Stimulated activated CD4-positive, alpha-beta T cell treated with anti-CD3 and anti-CD28 coated beads, Interleukin-1b, Interleukin-23, amount 100 ng/mL, for 48 hours (primary cell): ENCODE measurements at places on chromosomes 16 and 17.

GRCh38 chr16:84119368-84119767 lies 2.6 kb upstream of the MBTPS1 start:
- DNase-seq = no peak

DNA sequence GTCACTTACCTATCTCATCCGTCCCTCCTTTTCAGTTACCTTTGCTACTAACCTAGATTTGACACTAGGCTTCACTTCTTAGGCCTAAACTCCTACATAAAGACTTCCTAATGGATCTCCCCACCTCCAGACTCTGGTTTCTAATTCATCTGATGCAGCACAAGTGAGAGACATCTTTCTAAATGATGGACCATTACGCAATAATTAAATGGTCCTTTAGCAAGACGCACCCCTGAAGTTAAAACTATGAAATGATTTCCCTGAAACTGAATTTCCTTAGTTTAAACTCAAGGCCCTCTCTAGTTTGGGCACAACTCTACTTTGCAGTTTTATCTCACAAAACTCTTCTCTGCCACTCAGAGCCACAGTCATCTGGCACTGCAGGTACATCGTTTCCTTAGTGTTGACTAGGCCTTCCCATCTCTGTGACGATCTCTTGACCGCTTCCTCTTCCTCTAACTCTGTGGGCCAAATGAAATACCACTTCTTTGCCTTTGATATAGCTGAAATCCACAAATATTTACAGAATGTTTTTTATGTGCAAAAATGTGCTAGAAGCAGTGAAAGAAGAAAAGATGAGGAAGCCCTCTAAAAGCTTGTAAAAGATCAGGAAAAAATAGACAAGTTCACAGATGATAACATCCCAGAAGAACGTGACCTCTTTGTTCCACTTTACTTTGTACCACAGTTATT lies 3.3 kb downstream of the SYNRG start:
- DNase-seq = peak; percentile 44

DNA sequence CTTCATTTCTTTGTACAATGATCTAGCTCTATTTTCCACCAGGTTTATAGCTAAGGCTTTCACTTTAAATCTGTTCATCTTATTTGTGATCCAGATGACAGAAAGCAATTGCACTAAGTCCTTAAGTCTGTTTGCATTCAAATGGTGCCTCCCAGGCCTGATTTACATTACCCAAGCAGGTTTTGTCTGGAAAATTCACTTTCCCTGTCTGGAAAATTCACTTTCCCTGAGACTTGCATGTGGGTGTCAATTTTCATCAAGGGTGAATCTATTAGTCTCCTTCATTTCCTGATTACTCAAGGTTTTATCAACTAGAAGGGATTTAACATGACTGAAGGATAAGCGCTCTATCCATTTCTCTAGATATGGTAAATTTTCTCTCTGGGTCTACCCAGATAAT lies 1480.2 kb upstream of the GOT2 start:
- no peak for DNase-seq

GRCh38 chr17:73205459-73205961 lies 12.7 kb downstream of the COG1 start:
- no peak for DNase-seq

GRCh38 chr16:85285681-85286065 lies 173.4 kb upstream of the CIBAR2 start:
- DNase-seq = no peak

DNA sequence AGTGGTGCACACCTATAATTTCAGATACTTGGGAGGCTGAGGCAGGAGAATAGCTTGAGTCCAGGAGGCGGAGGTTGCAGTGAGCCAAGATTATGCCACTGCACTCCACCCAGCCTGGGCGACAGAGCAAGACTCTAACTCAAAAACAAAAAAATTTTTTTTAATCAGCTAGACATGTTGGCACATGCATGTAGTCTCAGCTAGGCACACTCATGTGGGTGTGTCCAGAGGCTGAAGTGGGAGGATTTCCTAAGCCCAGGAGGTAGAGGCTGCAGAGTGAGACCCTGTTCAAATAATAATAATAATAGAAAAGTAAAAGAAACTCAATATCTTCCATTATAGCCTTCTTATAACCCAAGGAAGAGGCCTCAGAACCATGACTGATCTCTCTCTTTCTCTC lies 11.5 kb upstream of the ARHGAP17 start:
- DNase-seq = no peak

- no peak for DNase-seq
Observed at GRCh38 chr17:36593656-36594316, 2.1 kb downstream of the DHRS11 start.

DNA sequence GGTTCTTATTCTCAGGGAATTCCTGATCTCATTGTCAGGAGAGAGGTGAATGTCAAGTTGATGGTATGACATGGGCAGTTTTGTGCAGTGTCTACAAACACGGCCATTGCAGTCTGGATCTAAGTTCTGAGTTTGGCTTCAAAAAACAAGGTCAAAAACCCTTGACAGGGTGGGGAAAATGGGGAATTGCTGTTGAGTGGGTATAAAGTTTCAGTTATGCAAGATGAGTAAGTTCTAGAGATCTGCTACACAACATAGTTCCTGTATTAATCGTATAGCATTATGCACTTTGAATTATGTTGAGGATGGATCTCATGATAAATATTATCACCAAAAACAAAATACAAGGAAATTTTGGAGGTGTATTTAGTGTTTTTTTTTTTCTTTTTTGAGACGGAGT lies 36.6 kb upstream of the CARMIL2 start:
- DNase-seq = no peak

DNA sequence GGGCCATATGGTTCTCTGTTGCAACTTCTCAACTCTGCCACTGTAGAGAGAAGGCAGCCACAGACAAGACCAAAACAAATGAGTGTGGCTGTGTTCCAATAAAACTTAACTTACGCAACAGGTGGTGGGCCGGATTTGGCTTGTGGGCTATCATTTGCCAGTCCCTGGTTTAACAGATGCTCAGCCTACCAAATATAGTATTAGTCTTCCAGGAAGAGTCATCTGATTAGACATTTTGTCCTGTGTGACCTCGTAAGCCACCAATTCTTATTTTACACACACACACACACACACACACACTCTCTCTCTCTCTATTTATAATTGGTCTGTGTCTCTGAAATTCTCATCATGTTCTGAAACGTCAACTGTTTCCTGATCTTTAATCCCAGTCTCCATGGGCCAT lies 245.9 kb downstream of the XYLT1 start:
- no peak for DNase-seq

DNA sequence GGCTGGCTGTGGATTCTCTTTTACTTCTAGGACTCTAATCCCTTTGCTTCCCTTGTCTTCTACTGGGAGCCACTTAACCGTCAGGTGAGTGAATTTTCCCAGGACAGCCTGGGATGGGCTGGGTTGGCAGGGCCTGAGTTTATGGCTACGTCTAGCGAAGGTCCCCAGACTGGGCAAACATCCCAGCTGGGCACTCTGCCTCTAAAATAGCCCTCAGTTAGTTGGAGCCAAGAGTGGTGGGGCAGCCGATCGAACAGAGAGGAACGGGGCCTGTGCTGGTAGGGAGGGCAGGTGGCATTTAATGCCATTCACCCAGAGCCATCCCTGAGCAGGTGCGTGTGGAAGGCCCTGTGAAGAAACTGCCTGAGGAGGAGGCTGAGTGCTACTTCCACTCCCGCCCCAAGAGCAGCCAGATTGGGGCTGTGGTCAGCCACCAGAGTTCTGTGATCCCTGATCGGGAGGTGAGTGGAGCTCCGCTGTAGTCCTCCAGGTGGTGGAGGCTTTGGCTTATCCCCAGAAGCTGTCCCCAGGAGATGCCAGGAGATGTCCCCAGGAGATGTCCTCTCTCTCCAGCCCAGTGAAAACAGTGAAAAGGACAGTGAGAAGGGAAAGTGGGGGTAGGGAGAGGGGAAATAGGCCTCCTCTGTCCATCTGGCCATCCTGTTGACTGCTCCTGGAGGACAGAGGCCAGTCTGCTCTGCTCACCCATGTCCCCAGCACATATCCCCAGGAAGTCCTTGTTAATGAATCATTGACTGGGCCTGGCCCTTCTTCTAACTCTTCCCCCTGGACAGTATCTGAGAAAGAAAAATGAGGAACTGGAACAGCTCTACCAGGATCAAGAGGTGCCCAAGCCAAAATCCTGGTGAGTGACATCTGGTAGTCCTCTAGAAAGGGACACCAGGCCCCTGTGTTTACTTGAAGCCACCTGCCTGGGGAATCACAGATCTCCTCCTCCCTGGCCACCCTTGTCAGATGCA lies 4.4 kb downstream of the PNPO start:
- DNase-seq = no peak

- DNase-seq = no peak
Observed at GRCh38 chr16:89759746-89760340, 38.5 kb downstream of the ZNF276 start.

DNA sequence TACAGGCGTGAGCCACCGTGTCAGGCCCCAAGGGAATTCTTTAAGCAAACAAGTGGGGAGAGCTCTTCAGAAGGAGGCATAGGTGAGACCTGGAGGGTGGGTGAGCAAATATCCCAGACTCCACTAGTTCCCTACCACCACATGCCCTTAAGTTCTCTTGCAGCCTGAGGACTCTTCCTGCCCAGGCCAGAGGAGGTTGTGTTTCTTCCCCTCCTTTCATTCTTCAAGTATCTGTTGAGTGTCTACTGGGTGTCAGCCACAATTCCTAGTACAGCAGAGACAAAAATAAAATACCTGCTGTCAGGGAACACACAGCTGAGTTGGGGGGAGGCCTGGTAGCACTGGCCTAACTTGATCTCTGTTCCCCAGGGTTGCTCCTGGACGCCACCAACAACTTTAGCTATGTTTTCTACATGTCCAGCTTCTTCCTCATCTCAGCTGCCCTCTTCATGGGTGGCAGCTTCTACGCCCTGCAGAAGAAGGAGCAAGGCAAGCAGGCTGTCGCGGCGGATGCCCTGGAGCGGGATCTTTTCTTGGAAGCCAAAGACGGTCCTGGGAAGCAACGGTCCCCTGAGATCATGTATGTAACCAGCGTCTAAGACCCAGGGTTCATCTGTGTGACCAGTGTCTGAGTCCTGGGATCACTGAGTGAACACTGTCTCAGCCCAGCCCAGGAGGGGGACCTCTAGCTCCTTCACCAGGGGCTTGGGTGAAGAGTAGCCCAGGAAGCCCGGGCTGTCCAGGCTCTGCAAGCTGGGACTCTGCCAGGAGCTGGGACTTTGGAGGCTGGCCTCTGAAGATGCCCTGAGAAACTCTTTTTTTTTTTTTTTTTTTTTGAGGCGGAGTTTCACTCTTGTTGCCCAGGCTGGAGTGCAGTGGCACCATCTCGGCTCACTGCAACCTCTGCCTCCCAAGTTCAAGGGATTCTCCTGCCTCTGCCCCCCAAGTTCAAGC lies 5.9 kb upstream of the ARMC7 start:
- DNase-seq = no peak

GRCh38 chr17:32443827-32444300 lies 446 bp upstream of the PSMD11 start:
- no peak for DNase-seq

GRCh38 chr16:3618769-3619141 lies 7.3 kb upstream of the SLX4 start:
- no peak for DNase-seq

DNA sequence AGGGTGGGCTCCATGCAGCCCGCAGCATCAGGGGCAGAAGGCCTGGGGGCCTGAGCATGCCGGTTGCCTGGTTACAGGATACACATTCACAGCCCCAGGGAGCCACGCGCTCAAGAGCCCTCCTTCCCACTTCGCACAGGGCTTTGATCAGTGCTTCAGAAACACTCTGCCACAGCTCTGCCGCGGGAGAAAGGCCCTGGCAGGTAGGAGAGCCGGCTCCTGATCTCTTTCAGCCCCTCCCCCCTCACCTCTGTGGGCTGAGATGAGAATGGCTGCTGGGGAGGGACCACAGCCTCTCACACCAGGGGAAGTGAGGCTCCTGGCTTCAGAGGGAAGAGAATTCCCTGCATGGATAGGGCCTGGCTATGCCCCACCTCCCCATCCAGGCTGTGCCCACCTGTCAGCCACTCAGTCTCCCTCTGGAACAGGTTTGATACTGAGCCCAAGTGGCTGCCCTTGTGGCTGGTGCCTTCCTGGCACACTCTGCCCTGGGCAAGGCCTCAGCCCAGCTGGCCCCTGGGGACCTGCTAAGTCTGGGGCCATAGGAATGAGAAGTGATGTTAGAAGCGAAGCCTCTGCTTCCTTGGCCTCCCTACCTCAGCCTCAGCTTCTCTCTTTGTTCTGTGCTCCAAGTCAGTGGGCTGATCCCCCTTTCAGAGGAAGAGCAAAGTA lies 8.6 kb downstream of the DOK4 start:
- no peak for DNase-seq

DNA sequence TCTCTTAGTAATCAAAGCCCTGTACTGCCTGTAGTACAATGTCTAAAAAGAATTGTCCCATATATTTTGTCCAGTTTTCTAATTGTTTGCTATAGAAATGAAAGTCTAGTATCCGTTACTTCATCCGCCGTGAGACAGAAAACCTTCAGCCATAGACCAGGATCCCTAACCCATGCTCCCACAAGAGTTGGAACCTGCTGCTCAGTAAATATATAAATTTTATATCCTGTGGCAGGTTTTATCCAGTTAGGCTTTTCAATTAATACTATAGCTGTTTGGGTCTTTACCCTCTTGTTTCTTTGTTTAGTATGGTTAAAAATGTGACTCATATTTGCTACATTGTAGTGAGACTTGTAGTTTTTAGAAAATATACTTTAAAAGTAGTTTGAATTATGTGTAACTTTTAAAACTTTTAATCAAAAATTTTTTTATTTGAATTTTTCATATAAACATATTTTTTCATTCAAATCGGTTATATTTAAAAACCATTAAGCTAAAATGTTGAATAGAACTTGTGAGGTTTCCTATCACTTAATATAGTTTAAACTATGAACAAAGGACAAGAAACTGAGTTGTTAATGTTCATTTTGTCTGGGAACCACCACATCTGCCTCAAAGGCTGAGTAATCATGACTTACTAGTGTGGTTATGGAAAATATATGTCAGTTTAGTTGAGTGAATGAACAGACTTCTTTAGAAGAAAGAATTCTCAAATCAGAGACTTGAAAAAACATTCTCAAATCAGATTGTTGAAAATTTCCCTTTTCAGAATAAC lies 54.8 kb downstream of the VMP1 start:
- DNase-seq = no peak

DNA sequence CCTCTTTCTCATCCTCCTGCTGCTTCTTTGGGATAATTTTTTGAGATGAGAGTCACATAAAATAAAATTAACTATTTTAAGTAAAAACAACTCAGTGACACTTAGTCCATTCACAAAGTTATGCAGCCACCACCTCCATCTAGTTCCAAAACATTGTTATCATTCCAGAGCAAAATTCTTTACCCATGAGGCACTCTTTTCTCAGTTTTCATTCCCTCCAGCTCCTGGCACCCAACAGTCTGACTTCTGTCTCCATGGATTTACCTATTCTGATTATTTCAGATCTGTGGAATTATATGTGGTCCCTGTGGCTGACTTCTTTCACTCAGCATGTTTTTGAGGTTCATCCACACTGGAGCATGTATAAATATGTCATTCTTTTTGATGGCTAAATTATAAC lies 239.9 kb upstream of the DYNLRB2 start:
- no peak for DNase-seq
